ENCODE measurements at places on chromosomes 16 and 17. TPM values are rescaled to one million over a fixed set of nuclear protein-coding genes. Genes with fewer than 3 reads are reported as not detected.

The SLFN12L gene
- not detected for total RNA-seq

The TAT gene
- not detected for total RNA-seq

The SMIM22 gene
- total RNA-seq = 37.0 TPM

The DPEP3 gene
- total RNA-seq = not detected

The VKORC1 gene
- 139 TPM for total RNA-seq

The CD300A gene
- total RNA-seq = not detected

The CA5A gene
- total RNA-seq = not detected

The KCNH4 gene
- not detected for total RNA-seq

The KRTAP4-6 gene
- not detected for total RNA-seq

The TEX19 gene
- total RNA-seq = not detected

The SLC5A10 gene
- total RNA-seq = not detected

The FBXW10 gene
- not detected for total RNA-seq

GRCh38 chr17:4309897-4310296 is 46.1 kb upstream of the ANKFY1 start:
- no peak for DNase-seq

GRCh38 chr16:80936410-80936809 is 70.3 kb downstream of the CMC2 start:
- no peak for DNase-seq

- no peak for DNase-seq
Measured at GRCh38 chr17:41962768-41963434, 3.7 kb upstream of the CNP start.

- DNase-seq = no peak
Measured at GRCh38 chr16:28503470-28504259, 3.0 kb downstream of the IL27 start.

DNA sequence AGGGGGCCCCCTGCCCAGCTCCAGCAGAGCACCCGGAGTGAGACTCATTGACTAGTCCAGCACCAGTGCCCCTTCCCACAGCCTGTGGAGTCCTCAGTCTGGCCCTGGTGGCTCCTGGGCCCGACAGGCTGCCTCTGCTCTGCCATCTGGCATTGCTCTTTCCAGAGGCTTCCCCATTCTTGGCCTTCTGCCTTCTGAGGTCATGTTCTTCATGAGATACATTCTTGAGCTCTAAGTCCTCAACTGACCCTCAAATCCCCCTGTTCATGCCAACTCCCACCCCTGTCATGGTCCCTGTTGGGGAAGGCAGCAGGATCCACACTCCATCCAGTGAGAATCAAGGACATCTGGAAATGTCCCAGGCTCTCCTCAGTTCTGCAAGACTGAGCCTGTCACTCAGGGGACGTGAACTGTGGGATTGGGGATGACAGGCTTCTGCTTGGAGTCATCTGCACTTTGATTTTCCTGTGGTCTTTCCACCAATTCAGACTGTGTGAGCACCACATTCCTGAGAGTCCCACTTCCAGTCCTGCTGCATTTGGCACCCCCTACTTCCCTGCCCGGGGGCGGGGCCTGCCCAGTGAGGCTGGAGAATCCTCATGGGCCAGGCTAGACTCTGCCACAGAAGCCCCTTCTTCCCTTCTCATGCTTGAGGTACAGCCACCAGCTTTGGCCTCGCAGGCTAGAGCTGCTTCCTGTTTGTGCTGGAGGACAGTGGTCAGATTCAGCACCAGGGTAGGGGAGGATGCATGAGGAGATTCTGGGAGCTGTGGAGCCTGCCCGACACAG is 2.7 kb downstream of the TRPV2 start:
- no peak for DNase-seq

- DNase-seq = no peak
Measured at GRCh38 chr16:2745116-2745890, 7.1 kb upstream of the SRRM2 start.

GRCh38 chr17:46854948-46855347 is 3.6 kb downstream of the WNT9B start:
- no peak for DNase-seq

DNA sequence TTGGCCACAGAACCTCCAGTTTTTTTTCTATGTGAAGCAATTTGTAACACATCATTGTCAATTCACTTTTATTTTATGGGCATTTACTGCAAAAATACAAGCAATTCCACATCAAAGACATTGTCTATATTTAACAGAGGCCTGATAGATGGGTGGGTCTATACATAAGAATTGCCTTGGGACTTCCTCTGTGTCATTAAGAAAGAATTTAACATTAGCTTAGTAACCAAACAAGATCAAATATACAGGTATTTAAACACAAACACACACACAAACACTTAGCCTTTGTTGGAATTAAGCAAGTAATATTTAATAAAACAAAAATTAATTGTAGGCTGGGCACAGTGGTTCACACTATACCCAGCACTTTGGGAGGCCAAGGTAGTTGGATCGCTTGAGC is 4.3 kb upstream of the PITPNC1 start:
- DNase-seq = no peak

GRCh38 chr17:13920413-13920812 is 148.9 kb upstream of the COX10 start:
- no peak for DNase-seq

- no peak for DNase-seq
Measured at GRCh38 chr16:81676883-81677737, 102.0 kb upstream of the PLCG2 start.

DNA sequence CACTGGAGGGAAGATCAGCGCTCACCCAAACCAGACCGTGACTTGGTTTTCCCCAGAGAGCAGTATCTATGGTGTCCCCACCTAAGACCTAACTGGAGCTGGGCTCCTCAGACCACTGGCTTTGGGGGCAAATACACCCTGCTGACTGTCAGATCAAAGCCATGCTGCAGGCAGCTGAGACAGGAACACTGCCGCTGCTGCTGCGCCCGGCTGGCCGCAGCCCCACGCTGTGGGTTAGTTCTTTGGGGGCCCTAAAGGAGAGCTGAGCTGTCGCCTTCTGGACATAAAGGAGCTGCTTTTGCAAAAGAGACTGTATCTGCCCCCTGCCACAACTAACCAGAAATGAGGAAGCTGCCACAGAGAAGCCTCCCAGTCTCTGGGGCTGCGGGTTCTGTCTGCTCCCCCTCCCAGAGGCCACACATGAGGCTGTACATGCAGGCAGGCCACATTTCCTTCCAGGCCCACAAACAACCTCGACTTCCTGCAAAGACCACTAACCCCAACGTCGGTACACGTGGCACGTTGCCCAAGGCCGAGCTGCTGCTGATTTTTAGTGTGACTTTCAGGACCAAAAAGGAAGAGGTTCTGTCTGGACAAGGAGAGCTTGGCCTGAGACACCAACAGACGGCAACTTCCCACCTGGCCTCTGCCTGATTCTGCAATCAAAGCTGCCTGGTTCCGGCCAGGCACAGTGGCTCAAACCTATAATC is 18.2 kb upstream of the ABR start:
- DNase-seq = no peak

- no peak for DNase-seq
Measured at GRCh38 chr16:84598360-84598759, 19.5 kb downstream of the COTL1 start.

GRCh38 chr17:50201276-50201854 is at the start of gene COL1A1:
Gene COL1A1, minus strand, starts transcription at chr17:50201631. Its CDS starts 118 bp downstream, at chr17:50201513.
- no peak for DNase-seq

- no peak for DNase-seq
Measured at GRCh38 chr16:59593194-59593661, 859.1 kb upstream of the GOT2 start.

GRCh38 chr17:27997522-27997921 is 45.0 kb upstream of the NLK start:
- DNase-seq = no peak

DNA sequence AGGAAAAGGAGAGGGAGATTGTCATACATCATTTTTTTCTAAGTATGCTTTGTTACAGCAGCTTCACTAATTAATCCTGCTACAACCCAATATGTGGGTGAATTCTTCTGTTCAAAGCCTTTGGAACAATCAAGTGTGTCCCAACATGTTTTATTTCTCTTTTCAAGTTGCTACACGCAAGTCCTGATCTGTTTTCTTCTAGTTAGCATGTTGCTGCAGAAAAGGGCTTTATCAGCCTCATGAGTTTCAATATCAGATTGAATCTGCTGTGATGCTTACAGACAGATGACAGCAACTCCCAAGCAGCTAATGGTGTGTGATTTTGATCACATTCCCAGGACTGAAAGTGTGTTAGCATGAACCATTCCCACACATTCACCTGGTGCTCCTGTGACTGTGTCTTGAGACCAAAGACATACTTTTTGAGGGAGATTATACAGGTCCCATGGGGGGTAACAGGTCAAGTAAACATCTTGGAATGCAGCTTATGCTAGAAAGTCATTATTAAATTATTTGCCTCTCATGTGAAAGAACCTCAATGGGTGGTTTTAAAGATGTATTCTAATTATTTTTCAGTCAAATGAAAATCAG is 96.9 kb upstream of the KCNJ16 start:
- no peak for DNase-seq

Data from kidney epithelial cell (primary cell).